ENCODE measurements at places on chromosomes 2 and 18.

- no peak for DNase-seq
These were observed 12.3 kb downstream of the CYS1 start for GRCh38 chr2:10067881-10068280.

- DNase-seq = no peak
These were observed 745.9 kb upstream of the SLC8A1 start for GRCh38 chr2:41197781-41198180.

GRCh38 chr2:55768991-55769390, 75.3 kb upstream of the PNPT1 start:
- DNase-seq = no peak

DNA sequence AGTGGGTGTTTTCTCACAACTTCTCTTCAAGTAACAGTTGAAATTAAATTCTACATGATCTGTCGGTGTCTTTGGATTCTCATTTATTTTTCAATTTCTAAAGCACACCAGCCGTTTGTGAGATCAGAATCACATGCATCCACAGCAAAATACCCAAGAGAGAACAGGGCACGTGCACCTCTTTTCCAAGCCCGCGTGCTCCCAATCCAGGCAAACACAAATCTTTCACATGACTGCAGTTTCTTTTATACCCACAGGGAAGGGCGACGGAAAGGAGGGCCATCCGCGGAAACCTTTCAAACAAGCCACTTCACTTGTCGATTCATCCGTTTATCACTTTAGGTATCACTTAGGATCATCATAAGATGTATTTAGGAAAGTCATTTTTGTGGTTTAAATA, 13.0 kb upstream of the DAPL1 start:
- DNase-seq = no peak

GRCh38 chr2:84969511-84970209, 1.3 kb upstream of the KCMF1 start:
- no peak for DNase-seq

DNA sequence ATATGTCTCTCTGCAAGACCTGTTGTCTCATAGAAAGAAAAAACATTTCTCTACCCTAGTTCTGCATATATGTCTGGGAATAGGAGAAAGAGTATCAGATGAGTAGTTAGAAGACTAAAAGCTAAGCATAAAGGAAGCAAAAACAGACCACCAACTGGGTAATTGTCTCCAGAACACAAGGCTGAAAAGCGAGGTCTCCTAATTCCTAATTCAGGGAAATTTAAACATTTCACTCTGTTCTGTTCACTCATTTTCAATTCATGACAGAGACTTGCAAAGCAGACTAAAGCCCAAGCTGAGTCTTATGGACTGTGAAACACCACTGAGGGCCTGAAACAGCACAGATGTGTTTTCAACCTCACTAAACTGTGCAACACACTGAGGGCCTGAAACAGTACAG, 224.4 kb upstream of the TMEM200C start:
- DNase-seq = no peak

DNA sequence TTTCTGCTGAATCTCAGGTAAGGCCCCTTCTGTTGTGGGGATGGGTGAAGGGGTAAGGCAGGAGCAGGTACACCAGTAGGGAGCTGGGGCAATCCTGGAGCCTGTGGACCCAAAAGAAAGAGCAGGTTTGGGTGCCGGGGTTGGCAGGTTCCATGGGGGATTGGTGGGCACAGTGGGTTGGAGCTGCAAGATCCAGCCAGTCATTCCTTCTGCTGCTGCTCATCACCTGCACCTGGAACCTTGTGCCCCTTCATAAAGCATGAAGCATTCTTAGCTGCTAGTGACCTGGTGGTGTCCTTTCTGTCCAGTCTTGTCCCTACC, 24.9 kb downstream of the FHOD3 start:
- no peak for DNase-seq

DNA sequence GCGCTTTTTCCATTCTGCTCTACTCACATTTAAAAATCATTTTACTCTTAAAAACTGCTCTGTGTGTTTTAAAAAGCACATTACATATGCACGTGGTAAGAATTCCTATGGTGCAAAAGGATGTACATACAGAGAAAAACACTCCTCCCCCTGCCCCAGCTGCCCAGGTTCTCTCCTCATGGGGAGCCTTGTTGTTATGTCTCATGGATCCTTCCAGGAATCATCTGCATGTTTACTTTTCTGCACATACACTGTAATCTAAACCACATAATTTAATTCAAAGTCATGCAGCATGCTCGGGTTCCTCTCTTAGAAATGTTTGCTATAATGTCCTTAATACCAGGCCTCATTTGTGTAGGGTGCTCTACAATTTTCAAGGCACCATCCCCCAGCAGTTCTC, 243.3 kb downstream of the LOXHD1 start:
- no peak for DNase-seq

DNA sequence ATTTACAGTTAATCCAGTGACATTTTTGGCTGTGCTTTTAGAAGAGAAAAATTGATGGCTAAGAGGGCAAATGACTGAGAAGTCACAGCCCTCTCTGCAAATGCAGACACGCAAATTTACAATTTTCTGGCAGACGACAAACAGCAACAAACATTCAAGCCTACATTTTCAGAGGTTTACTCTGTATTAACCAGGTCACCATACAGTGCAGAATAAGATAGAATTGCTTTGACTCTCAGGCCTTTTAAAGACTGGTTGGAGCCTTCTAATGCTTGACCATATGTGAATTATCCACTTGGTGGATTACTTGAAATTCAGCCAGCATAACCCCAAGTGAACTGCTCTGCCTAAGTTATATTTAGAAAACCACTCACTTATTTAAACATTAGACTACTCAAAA, 280.9 kb upstream of the STON1 start:
- DNase-seq = no peak

- DNase-seq = peak; percentile 4
These were observed 31.6 kb upstream of the SNORC start for GRCh38 chr2:232838406-232838874.

DNA sequence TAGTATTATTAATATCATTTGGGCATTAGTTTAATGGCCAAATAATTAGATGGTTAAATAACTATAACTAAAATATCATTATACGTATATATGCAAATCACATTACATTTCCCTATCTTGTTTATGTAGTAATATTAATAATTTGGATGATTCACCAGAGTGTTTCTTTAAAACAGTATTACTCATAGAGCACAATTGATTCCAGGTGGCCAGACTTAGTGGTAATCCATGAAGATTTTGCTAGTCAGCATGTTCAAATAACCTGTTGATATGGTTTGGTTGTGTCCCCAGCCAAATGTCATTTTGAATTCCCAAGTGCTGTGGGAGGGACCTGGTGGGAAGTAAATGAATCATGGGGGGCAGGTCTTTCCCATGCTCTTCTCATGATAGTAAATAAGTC, 782.3 kb downstream of the LRP1B start:
- DNase-seq = no peak

- no peak for DNase-seq
These were observed 15.4 kb downstream of the C2orf81 start for GRCh38 chr2:74406035-74406434.

DNA sequence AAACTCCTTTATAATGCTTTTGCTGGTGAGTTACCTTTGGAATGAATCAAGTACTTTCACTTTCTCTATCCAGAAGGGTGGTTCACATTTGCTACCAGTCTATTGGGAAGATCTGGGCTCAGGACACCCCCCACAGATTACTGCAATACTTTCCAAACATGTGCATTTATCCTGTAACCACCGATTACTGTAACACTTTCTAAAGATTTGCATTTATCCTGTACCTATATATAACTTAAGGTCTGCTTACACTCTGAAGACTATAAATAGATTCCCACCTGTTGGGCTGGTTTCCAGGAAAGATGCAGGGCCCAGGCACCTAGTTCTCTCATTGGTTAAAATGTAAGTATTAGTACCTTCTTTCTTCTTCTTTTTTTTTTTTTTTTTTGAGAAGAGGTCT, 113.0 kb upstream of the NEDD4L start:
- no peak for DNase-seq

DNA sequence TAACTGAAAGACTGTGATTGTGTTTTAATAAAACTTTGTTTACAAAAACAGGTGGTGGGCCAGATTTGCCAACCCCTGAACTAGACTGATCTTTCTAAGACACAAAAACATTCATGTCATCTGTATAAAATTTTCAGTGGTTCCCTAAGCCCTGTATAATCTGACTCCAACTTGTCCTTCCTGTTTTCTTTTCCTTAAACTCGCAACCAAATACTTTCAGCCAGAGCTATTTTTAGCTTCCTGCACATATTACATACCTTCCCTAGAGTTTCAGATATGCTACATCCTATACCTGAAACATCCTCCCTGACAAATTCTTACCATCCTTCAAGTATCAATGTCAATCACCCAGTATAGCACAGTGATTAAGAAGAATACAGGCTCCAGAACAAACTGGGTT, 4.8 kb downstream of the GCFC2 start:
- no peak for DNase-seq
